Breast epithelium (tissue), 4 donors: ENCODE measurements at places on chromosomes 11 and 22. TPM values are rescaled to one million over a fixed set of nuclear protein-coding genes. Genes with fewer than 3 reads are reported as not detected.

Gene NLRP10
- not detected for total RNA-seq

Gene C11orf86
- total RNA-seq: not detected

Gene MACROD1
- total RNA-seq: 19.7 TPM

Gene ALG9
- 46.2 TPM for total RNA-seq

DNA sequence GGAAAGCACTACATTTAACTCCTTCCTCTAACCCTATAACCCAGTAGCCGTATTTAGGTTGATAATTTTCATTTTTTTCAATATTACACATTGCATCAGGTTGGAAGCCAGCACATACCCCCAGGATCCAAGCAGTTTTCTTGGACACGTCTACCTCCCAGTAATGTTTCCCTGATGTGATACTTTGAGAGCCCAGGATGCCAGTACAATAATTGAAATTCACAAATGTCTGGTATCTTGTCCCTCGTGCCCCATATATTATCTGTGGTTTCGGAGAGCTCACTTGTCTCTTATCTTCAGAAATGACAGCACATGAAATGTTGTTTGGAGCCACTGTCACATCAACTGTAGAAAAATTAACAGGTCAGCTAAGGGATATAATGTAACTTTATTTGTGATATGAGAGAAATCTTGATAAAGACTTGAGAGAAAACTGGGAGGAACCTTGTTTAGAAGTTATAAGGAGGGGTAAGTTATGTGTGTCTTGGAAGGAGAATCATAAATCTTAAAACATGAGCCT, 19.8 kb downstream of the TRIM5 start:
- DNase-seq: no peak
- H3K4me1 ChIP-seq: no peaks in the 10 kb centered on the region
- H3K4me3 ChIP-seq: no peak overlapping the region
- H3K27me3 ChIP-seq: no peaks in the 10 kb centered on the region
- H3K36me3 ChIP-seq: peaks cover 7% of the 10 kb centered on the region

DNA sequence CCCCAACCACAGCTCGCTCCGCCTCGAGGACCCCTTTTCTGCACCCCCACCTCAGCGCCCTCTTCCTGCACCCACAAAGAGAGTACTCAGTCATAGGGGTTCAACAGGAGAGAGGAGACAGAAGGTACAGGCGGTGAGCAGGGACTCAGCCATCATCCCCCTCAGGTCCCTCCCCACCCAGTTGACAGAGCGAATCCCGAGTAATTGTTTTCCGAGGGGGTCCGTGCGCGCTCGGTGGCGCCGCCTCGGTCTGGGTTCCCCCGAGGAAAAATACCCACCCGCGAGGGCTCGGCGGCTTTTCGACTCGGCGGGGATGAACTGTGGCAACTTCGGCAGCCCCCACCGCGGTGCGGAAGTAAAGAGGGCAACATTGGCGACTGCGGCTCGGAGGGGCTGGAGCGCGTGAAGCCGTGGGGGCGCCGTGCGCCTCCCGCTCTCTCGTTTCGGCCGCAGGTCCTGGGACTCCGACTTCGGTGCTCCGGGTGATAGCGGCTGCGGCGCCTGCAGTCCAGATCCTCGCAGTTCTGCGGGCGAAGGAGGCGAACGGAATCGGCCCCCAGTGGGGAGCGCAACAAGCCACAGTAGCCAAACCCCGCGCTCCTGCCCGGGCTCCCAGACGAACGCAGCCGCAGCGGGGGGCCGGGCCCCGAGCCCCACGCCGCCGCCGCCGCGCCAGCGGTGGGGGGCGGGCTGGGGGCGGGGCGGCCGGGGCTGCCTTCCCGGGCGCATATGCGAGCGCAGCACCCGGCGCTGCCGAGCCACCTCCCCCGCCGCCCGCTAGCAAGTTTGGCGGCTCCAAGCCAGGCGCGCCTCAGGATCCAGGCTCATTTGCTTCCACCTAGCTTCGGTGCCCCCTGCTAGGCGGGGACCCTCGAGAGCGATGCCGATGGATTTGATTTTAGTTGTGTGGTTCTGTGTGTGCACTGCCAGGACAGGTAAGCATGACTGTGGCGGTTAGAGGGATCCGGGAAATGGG, at the start of gene NELL1:
TSS of gene NELL1 (plus strand) at position 743 of the 976 bp plus-strand sequence.
- no peak for DNase-seq
- H3K36me3 ChIP-seq: no peaks in the 10 kb centered on the region
- H3K4me3 ChIP-seq: peak within 1 kb of the TSS; percentile 35
- no peaks in the 10 kb centered on the region for H3K27me3 ChIP-seq
- H3K4me1 ChIP-seq: no peaks in the 10 kb centered on the region
- H3K27ac ChIP-seq: no peak within 1 kb of the TSS

DNA sequence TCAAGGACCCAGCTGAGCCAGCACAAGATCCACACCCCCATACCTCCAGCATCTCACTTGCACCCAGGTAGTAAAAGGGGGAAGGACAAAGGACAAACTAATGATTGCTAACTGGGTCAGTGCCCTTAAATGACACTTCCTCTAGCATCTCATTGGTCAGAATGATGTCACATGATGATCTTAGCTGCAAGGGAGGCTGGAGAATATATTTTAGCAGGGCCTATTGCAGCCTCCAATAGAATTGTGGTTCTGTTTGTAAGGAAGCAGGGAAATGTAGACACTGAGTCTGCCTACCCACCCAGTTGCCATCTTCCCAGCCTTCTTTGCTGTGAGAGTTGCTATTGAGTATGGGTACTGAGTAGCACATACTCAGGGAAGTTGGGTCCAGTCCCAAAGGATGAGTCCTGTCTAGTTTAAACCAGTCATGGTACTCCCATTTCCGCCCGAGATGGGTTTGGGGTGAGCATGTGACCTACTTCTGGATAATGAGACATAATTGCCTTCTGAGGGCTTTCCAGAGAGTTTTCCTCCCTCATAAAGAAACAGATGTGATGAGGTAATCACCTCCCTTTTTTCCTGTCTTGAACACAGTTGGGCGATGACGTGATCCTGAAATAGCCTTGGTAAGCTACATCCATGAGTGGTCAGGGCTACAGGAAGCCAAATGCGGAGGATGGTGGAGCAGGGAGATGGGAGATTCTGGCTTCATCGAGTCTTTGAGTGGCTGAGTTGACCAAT, 5.5 kb upstream of the DNAL4 start:
- no peak for DNase-seq
- H3K27me3 ChIP-seq: no peaks in the 10 kb centered on the region
- H3K4me1 ChIP-seq: no peaks in the 10 kb centered on the region
- no peaks in the 10 kb centered on the region for H3K36me3 ChIP-seq
- H3K27ac ChIP-seq: no peak overlapping the region

DNA sequence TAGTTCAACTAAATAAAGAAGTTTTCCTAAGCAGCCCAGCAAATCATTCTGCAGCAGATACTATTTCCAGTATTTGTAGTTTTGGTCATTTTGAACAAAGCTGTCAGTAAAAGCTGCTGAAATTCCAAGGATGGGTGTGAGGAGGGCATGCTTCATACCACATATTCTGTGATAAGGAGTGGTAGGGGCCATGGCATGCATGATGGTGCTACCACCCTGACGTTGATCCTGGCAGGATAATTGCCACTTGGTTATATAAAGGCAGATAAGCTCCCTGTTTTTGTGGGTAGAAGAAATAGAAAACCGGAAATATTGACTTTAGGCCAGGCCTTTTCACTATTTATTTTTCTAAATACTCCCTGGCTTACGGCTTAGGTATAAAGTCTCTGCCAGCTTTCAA, 33.1 kb upstream of the L3MBTL2 start:
- H3K4me3 ChIP-seq: no peak overlapping the region
- H3K36me3 ChIP-seq: peaks cover 6% of the 10 kb centered on the region
- H3K4me1 ChIP-seq: no peaks in the 10 kb centered on the region
- no peaks in the 10 kb centered on the region for H3K27me3 ChIP-seq
- DNase-seq: no peak

GRCh38 chr11:72425053-72425980, 9.0 kb downstream of the CLPB start:
- H3K36me3 ChIP-seq: no peaks in the 10 kb centered on the region
- no peaks in the 10 kb centered on the region for H3K4me1 ChIP-seq
- H3K4me3 ChIP-seq: no peak overlapping the region
- H3K27me3 ChIP-seq: no peaks in the 10 kb centered on the region
- H3K27ac ChIP-seq: no peak overlapping the region

GRCh38 chr11:10856689-10857458, 979 bp downstream of the ZBED5 start:
- H3K36me3 ChIP-seq: peaks cover 16% of the 10 kb centered on the region
- peaks cover 11% of the 10 kb centered on the region for H3K4me1 ChIP-seq
- DNase-seq: no peak
- peak overlapping the region; percentile 83 for H3K4me3 ChIP-seq
- no peaks in the 10 kb centered on the region for H3K27me3 ChIP-seq

GRCh38 chr11:72069787-72070251, 10.5 kb downstream of the NUMA1 start:
- no peaks in the 10 kb centered on the region for H3K36me3 ChIP-seq
- DNase-seq: peak; percentile 70
- H3K27ac ChIP-seq: peak overlapping the region; percentile 88
- H3K27me3 ChIP-seq: no peaks in the 10 kb centered on the region
- H3K4me3 ChIP-seq: no peak overlapping the region

DNA sequence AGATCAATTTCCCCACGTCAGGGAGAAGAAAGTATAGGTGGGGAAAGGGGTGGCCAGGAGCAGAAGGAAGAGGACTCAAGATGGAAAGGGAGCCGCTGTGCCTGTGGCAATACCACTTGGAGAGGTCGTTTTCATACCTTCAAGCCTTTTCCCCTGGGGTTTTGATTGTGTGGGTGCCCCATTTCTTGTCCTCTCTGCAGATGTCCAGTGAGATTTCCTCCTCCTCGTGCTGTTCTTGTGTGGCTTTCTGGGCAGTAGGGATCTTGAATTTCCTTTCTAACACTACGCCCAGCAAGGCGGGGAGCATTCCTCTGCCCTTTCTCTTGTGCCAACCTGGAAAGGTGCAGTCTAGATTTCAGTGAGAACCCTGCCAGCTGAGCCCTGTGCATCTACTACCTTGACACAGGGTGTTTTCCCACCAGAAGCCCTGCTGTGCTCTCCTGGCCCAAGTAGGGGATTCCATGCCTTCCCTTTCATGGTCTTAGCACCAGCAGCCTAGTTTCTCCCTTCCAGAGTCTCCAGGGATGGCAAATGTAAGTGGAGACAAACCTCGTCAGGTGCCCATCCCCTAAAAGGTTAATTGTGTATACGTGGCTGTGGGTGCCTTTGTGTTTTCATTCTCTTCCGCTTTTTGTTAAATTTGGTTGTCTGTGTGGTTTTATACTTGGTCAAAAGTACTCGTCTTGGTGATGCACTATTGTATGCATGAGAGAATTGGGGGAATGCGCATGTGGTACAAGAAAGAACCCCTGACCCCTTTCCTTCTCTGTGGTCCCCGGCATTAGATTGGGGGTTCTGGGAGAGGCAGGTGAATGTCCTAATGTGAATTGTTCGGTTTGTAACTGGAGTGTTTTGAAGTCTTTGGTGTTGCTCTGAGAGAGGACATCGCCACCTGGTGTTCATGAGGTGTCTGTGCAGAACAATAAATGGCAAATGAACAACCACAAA, 71.4 kb upstream of the MPEG1 start:
- no peak overlapping the region for H3K4me3 ChIP-seq
- no peaks in the 10 kb centered on the region for H3K4me1 ChIP-seq
- H3K27ac ChIP-seq: no peak overlapping the region

GRCh38 chr22:26891429-26891828, 234.0 kb downstream of the MIAT start:
- no peaks in the 10 kb centered on the region for H3K27me3 ChIP-seq
- H3K4me1 ChIP-seq: no peaks in the 10 kb centered on the region
- no peak for DNase-seq
- H3K36me3 ChIP-seq: no peaks in the 10 kb centered on the region
- no peak overlapping the region for H3K4me3 ChIP-seq

- DNase-seq: no peak
- no peaks in the 10 kb centered on the region for H3K36me3 ChIP-seq
- H3K27me3 ChIP-seq: no peaks in the 10 kb centered on the region
- H3K4me1 ChIP-seq: peaks cover 3% of the 10 kb centered on the region
Observed at GRCh38 chr11:73468590-73469161, 92.5 kb downstream of the RELT start.

GRCh38 chr11:1727096-1727690, 23.2 kb downstream of the IFITM10 start:
- H3K27ac ChIP-seq: no peak overlapping the region
- no peaks in the 10 kb centered on the region for H3K36me3 ChIP-seq
- no peak overlapping the region for H3K4me3 ChIP-seq
- H3K27me3 ChIP-seq: peaks cover 39% of the 10 kb centered on the region
- peaks cover 2% of the 10 kb centered on the region for H3K4me1 ChIP-seq

GRCh38 chr22:50527921-50528681, 1.7 kb downstream of the TYMP start:
- DNase-seq: no peak
- H3K36me3 ChIP-seq: peaks cover 1% of the 10 kb centered on the region
